ENCODE measurements at places on chromosomes 5 and 9.

DNA sequence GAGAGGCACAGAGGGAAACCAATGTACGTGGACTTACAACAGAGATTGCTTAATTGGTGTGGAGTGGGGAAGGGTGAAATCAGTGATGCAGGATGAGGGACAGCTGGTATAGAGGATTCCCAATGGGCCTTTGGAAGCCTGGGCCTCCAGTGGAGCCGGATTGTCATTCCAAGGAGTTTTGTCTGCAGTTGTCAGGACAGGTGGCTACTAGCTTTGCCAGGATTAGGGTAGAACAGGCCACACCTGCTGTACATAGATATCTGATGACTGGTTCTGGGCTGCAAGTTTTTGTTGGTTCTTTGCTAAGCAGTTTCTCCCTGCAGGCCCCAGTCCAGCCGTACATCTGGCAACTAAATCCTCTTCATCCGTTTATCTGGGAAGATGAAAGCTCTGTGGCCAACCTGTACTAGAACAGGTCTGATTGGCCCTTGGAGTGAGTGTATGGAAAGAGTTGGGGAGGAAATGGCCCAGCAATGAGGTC is 4.2 kb downstream of the SKP2 start:
- peak; percentile 26 for DNase-seq

- DNase-seq = no peak
Measured at GRCh38 chr5:178757049-178757809, 26.8 kb upstream of the ZNF354A start.

- DNase-seq = no peak
Measured at GRCh38 chr5:77885519-77885918, 109.4 kb upstream of the TBCA start.

DNA sequence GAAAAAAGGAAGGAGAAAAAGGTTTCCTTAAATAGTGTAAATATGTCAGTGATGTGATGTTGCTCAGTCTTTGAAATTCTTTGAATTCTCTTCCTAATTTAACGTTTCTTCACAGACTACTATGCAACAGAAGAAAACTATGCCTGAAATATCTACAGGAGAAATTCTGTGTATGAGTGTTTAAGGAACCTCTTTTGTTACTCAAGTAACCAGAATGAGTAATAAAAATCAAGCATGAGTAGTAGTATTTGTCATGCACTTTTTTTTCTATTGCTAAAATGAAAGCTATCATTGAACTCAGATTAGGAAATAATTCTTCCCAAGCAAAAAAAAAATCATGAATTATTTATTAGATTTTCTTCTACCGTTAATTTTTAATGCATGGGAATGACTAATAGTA is 20.3 kb upstream of the THG1L start:
- no peak for DNase-seq

- no peak for DNase-seq
Measured at GRCh38 chr5:92041911-92042660, 659.0 kb upstream of the ARRDC3 start.

GRCh38 chr9:86772635-86772993 is 174.7 kb downstream of the GAS1 start:
- no peak for DNase-seq
